ENCODE measurements at places on chromosomes 5 and 9.

- DNase-seq = no peak
Observed at GRCh38 chr5:78691084-78691960, 42.8 kb upstream of the LHFPL2 start.

GRCh38 chr5:174355208-174355612 lies 309.7 kb downstream of the NSG2 start:
- DNase-seq = peak; percentile 82

DNA sequence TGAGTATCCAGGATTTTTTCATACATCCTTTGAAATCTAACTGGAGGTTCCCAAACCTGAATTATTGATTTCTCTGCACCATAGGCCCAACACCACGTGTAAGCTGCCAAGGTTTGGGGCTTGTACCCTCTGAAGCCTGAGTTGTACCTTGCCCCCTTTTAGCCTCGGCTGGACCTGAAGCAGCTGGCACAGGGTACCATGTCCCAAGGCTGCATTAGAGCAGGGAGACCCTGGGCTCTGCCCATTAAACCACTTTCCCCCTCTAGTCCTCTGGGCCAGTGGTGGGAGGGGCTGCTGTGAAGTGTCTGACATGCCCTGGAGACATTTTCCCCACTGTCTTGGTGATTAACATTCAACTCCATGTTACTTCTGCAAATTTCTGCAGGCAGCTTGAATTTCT lies 532.9 kb upstream of the NUDT12 start:
- DNase-seq = peak; percentile 30

DNA sequence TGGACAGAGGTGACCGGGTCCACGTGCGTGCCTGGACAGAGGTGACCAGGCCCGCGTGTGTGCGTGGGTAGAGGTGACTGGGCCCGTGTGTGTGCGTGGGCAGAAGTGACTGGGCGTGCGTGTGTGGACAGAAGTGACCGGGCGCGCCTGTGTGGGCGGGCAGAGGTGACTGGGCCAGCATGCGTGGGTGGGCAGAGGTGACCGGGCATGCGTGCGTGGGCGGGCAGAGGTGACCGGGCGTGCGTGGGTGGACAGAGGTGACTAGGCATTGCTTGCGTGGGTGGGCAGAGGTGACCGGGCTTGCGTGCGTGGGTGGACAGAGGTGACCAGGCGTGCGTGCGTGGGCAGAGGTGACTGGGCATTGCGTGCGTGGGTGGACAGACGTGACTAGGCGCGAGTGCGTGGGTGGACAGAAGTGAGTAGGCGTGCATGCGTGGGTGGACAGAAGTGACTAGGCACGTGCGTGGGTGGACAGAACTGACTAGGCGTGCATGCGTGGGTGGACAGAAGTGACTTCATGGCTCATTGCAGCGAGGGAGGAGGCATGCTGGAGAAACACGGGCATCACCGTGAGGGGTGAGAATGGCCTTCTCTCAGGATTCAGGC lies 254.1 kb upstream of the IRX4 start:
- no peak for DNase-seq

DNA sequence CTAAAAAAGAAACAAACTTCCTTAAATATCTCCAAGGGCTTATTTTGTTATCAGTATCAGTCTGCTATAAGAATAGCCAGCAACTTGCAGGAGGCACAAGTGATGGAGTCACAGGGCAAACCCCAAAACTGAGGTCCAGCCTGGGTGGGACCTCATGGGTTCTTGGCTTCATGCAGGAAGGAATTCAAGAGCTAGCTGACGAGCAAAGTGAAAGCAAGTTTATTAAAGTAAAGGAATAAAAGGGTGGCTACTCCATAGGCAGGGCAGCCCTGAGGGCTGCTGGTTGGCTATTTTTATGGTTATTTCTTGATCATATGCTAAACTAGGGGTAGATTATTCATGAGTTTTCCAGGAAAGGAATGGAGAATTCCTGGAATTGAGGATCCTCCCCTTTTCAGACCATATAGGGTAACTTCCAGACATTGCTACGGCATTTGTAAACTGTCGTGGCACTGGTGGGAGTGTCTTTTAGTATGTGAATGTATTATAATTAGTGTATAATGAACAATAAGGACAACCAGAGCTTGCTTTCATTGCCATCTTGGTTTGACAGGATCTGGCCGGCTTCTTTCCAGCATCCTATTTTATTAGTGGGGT lies 231.9 kb downstream of the ADAMTSL1 start:
- DNase-seq = no peak

DNA sequence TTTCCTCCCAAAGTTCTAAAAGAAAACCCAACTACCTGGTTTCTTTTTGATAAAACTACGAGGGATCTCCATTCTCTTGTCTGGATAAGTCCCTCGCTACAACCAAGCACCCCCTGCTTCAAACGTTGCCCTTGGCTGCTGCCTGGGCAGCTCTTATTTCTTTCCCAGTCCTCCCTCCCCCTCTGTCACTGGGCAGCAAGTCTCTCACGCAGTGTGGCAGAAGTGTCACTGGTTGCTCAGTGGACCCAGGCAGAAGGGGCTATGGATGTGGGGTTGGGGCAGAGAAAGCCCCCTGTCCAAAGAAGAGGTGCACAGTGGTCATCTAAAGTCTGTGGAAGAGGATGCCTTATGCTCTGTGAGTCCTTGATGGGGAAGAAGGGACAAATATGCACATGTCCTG lies 7.2 kb upstream of the SMIM32 start:
- DNase-seq = no peak

DNA sequence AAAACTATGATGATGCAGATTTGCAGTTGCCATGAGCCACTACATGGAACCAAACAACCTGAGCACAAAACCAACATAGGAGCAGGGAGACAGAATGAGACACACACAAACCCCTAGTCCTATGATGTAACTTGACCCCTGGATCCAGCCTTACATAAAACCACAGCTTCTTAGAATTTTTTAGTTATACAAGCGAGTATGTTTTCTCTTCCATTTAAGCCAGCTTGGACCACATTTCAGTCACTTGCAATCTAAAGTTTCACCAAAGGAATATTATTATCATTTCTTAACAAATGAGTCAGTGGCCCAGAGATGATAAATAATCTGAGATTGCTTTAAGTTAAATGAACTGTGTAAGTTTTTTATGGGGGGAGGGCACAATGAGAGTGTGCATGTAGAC lies 6.8 kb downstream of the SPOCK1 start:
- DNase-seq = no peak

GRCh38 chr5:93100428-93100827 lies 480.6 kb downstream of the NR2F1-AS1 start:
- DNase-seq = no peak

- no peak for DNase-seq
Observed at GRCh38 chr9:36074870-36075532, 38.3 kb downstream of the RECK start.

GRCh38 chr9:81410201-81410600 lies 279.1 kb downstream of the TLE1 start:
- no peak for DNase-seq

- no peak for DNase-seq
Observed at GRCh38 chr5:14464671-14465070, 116.9 kb upstream of the OTULINL start.

GRCh38 chr9:83191154-83191553 lies 128.2 kb upstream of the RASEF start:
- no peak for DNase-seq

- DNase-seq = no peak
Observed at GRCh38 chr5:156914371-156914737, 48.7 kb downstream of the TIMD4 start.

DNA sequence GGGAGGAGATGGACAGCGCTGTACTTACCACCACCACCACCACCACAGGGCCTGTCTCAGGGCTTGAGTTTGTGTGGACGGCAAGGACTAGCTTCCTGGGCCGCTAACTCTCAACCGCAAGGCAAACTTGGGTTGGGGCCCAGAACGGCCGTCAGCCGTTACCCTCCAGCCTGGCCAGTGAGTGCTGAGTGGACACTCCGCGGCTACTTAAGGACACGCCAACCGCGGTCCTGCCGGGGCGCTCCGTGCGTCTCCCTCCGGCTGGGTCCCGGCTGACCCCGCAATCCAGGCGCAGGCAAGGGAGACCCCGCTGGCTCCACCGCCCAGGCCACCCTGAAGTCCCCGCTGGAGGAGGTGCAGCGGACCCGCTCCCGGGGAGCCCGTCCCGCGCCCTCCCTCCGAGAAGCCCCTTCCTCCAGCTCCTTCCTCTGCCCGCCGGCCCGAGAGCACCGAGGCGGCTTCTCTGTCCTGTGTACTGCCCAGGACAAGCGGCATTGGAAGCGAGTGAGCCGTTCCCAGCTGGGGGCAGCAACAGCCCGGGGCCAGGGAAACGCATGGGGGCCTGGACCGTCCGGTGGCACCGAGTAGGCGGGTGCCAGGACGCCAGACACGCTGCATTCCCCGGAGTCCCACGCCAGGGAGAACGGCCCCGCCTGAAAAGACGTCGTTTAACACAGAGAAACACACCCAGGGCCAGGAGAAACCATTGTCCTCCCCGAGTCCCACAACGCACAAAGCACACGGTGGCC lies 46.6 kb downstream of the HABP4 start:
- no peak for DNase-seq

- no peak for DNase-seq
Observed at GRCh38 chr5:125679522-125679921, 743.7 kb upstream of the GRAMD2B start.

DNA sequence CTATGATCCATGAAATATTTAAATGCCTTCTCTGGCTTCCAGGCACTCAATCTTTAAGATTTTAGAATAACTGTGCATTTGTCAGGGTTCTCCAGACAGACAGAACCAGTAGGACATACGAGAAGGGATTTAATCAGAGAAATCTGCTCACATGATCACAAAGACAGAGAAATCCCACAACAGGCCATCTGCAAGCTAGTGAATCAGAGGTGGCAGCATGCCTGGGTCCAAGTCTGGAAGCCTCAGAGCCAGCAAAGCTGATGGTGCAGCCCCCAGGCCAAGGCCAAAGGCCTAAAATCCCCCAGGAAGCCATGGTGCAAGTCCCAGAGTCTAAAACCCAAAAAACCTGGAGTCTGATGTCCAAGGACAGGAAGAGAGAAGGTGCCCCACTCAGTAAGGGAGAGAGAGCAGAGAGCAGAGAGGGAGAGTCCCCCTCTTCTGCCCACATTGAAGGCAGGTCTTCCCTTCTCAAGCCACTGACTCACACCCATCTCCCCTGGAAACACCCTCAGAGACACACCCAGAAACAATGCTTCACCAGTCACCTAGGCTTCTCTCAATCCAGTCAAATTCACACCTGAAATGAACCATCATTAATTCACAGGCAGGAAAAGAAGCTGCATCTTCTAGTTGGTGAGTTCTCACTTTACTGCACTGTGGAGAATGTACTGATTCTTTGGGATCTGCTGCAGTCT lies 48.7 kb downstream of the CAMSAP1 start:
- no peak for DNase-seq

- DNase-seq = no peak
Observed at GRCh38 chr9:83477571-83477970, 60.6 kb downstream of the FRMD3 start.

GRCh38 chr5:14869668-14870164 lies 1.9 kb downstream of the ANKH start:
- no peak for DNase-seq

DNA sequence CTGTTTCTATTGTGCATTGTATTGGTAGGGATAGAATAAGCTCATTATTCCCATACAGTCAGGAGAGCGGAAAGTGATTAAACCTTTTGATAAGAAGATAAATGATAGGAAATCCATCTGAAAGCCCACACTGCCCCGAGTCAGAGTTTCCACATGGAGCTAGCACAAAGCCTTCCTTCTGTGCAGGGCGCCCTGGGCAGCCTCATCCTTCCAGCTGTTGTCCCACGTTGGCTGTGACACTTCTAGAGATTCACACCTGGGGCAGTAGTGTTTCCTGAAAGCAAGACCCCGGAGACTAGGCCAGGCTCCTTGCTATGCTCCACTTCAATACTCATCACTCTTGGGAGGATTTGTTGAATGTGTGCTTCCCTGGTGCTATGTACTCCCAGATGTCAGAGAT lies 172.4 kb downstream of the SEMA6A start:
- no peak for DNase-seq

DNA sequence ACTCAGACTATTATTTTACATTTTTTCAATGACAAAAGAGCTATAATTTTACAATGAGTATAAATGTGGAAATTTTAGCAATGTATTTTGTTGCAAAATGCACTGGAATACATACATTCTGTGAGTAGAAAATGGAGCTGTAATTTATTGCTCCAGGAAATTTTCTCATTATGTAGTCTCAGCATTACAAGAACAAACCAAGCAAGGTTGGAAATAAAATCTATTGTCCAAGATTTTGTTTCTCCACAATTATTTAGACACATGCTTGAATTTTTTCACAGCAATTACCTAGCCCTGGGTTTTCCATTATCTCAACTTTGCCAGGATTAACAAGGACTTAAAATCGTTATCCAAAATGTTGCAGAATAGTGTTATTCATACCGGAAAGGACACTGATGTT lies 820.1 kb downstream of the CDH12 start:
- DNase-seq = no peak

GRCh38 chr9:114000063-114000454 lies 78.0 kb downstream of the AMBP start:
- no peak for DNase-seq

GRCh38 chr9:122371846-122372245 lies 1.0 kb downstream of the PTGS1 start:
- no peak for DNase-seq

DNA sequence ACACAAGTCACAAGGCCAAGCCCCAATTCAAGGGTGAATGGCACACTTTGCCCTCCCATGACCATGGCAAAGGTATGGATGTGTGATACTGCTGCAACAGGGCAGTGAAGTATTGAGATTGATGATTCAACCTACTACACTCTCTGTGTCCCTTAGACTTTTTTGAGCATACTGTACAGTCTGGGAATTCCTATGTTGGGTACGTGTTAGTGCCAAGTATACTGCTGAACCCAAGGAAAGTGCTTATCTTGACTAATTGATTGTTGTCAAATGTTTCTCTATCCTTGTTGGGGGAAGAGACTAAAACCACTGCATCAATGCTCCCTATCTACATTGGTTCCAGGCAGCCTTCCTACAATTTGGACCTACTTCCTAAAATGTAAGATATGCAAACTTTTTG lies 93.7 kb downstream of the NDFIP1 start:
- DNase-seq = no peak

DNA sequence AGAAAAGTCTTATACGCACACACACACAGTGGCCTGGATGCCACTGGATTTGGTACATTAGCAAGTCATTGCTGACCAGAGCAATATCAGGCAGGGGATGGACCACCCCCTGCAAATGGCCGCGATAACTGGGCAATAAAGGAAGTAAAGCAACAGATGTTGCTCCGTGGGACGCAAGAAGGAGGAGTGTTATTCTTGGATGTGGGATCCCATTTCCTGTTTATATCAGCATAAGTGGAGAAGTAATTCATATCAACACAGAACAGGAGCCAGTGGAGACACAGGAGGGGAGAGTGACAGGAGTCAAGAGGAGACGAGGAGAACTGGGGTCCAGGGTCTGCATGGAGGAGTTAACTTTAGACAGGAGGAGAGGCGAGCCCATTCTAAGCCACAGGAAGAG lies 18.4 kb downstream of the RUFY1 start:
- no peak for DNase-seq

GRCh38 chr9:125341566-125341965 lies 79.9 kb downstream of the GAPVD1 start:
- DNase-seq = no peak
